ENCODE measurements at places on chromosomes 1 and 21.
A peak's percentile ranks its signal among the peaks of the same experiment; 100 is the strongest.

DNA sequence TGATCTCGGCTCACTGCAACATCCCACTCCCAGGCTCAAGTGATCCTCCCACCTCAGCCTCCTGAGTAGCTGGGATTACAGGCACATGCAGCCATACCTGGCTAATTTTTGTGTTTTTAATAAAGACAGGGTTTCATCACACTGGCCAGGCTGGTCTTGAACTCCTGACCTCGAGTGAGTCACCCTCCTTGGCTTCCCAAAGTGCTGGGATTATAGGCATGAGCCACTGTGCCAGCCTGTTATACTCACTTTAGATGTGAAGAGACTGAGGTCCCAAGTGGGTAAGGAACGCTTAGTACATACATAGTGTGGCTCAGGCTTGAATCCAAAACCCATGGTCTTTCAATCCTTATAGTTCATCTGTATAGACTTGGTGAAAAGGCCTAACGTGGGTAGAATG is 63.7 kb upstream of the EPS8L3 start:
- DNase-seq, result no peak

DNA sequence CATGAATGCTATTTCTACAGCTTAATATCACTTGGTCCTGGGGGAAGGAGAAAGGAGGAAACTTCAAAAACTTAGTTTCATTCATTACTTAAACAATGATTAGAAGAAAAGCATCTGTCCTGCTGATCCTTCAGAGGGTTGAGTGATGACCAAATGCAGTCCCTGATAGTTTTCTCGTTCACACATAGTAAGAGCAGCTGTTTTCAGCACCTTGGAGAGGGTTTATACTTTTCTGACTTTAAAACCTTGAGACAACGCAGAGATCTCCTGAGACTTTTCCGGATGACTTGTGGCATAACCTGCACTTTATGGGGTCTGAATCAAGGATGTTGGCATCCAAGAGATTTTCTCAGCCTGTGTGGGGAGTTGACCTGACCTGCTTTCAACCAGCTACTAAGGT is 94.0 kb upstream of the KCND3 start:
- DNase-seq, result no peak

- DNase-seq, result no peak
These were observed 90.0 kb downstream of the PAPPA2 start for GRCh38 chr1:176552999-176553398.

- DNase-seq, result no peak
These were observed 202.2 kb upstream of the MAP1LC3C start for GRCh38 chr1:242201090-242201489.

- DNase-seq, result no peak
These were observed 129.0 kb downstream of the LYPLAL1 start for GRCh38 chr1:219302697-219303096.

DNA sequence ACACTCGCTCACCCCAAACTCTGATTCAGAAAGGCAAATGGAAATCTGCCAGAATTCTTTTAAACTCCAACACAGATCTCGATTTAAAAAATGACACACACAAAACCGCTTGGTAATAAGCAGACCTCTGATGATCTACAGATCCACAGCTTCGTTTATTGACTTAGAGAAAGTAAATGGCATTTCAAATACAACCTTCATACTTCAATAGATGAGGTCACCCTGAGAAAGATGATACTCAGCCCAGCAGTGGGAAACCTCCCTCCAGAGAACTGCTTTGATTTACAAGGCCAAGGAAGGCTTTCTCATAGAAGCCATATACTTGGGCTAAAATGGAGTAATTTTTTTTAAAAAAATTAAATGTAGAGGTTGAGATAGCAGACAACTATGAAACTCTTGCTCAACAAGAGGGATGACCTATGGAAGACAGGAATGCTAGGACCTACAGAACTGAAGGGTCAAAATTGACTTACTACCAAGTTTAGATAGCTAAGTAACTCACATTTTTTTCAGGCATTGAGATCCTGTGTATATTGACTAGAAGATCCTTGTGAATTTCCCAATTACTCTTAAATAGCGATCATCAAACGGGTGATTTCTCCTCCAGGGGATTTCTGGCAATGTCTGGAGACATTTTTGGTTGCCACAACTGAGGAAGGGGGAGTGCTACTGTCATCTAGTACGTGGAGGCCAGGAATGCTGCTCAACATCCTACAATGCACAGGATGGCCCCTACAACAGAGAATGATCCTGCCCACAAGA is 143.9 kb downstream of the CLIC6 start:
- no peak for DNase-seq

GRCh38 chr1:236284291-236284721 is 2.5 kb upstream of the ERO1B start:
- no peak for DNase-seq

- DNase-seq, result peak; percentile 62
These were observed 12.5 kb downstream of the TRAF3IP3 start for GRCh38 chr1:209768354-209768774.

DNA sequence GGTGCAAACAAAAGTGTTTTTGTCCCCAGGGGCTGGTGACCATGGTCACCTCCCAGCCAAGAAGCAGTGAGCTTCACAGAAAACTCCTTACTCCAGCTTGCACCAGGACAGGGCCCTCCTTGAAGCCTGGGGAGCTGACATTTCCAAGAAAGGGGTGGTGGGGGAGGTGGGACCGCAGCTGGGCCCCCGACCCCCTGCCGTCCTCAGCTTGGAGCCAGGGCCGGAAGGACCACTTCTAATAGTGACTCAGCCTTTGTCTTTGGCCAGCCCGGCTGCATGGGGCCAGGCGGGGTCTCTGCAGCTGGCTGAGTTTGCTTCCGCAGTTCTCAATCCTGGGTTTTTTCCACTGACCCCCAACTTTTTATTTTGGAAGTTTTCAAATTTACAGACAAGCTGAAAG is 136.5 kb upstream of the POU3F1 start:
- no peak for DNase-seq

GRCh38 chr1:208177656-208178055 is 66.5 kb downstream of the PLXNA2 start:
- DNase-seq, result no peak

- no peak for DNase-seq
These were observed 23.1 kb upstream of the ATP6V1G3 start for GRCh38 chr1:198563583-198563982.

- DNase-seq, result no peak
These were observed 604 bp upstream of the NBPF3 start for GRCh38 chr1:21439345-21439720.

DNA sequence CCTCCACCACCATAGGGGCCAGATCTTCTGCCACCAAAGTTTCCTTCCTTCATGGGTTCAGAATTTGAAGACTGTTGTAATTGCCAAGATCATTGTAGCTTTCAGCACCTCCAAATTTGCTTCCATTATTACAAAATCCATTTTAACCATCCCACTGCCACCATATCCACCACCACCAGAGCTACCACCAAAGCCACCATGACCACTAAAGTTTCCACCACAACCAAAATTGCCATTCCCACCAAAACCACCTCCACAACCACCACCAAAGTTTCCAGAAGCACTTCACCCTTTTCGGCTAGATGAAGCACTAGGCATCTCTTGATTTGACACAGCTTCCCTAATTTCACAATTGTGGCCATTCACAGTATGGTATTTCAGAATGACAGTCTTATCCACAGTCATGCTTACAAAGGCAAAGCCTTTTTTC is 45.2 kb downstream of the SLC30A7 start:
- no peak for DNase-seq

- no peak for DNase-seq
These were observed 386.6 kb downstream of the PTBP2 start for GRCh38 chr1:97108179-97108578.

DNA sequence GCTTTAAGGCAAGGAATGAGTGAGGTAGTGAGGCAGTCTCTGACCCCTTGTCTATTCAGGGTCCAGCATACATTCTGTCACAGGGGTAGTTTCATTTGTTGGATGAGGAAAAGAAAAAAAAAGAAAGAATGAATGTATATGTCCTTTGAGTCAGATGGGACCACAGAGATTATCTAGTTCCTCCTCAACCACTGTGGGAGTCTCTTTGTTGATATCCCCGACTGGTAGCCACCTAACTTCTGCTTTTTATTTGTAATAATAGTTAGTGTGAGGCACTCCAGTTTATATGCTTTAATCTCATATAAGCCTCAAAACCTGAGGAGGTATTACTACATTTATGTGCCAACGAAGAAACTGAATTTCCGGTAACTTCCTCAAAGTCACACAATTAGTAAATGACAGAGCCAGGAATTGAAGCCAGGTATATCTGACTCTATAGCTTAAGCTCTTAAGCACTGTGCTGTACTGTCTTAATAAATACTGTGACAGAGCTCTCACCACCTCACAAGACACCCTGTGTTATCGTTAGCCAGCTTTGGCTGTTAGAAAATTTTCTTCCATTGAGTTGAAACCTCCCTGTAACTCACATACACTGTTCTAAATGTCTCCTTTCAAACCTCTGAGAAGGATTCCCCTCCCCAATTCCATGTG is 82.2 kb downstream of the MDM4 start:
- DNase-seq, result no peak

DNA sequence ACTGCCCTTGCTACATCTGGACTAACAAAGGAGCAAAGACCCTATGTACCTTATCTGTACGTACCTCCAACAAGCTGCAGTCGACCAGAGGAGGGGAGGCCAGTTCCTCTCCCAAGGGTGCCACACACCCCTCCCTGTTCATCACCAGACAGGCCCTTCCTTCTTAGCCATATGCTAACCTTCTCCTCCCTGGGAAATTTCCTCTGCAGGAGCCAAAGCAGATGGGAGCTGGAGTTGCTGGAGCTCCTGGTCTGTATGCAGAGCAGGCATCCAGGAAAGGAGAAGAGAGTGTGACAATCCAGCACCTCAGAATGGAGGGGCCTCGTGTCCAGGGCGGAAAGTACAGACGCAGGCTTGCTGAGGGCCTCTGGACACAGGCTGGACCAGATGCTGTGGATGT is 48.5 kb downstream of the C8B start:
- no peak for DNase-seq

GRCh38 chr1:983798-984475 is 2.0 kb upstream of the PERM1 start:
- peak; percentile 51 for DNase-seq

DNA sequence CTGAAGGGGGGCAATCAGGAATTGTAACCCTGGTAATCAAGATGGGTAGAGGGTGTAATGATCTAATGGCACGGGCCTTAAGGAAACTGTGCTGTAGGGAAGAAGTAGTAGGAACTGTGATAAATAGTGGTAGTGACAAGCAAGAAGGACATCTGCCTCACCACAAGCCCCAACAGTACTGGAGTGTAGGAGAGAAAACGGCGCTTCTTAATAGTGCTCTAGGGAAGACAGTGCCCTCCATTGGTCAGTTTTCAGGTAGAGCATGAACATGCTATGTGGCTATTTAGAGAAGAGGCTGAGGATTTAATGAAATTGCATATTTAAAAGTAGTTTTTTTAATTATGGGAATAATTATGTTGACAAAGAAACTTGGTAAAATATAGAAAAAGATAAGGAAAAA is 32.2 kb downstream of the SLC30A7 start:
- DNase-seq, result no peak

DNA sequence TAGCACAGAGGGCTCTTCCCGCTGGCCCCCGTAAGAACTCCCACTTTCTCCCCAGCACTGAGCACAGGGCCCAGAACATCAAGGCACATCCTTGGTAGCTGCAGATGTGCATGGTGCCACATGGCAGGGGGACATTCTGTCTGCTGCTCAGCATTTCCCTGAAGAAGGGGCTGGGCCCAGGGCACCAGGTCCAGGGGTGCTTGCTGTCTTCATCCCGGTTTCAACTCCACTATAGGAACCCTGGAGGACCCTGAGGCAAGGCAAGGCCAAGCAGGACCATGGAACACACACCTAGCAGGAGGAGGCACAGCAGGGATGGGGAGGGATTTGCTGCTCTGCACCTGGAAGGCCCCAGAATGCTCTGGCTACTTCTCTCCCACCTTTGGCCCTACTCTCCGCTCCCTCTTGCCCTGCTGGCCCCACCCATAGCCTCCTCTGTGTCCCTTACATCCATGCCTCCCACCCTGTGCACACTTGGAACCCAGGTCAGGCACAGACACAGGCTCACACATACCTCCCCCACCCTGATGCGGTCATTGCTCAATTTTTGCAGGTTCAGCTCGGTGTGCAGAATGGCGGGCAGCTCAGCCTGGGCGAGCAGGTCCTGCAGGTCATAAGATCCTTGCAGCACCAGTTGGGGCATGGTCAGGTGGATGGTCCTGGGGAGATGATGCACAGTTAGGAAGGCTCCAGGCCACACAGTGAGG is 10.1 kb downstream of the AGT start:
- no peak for DNase-seq

DNA sequence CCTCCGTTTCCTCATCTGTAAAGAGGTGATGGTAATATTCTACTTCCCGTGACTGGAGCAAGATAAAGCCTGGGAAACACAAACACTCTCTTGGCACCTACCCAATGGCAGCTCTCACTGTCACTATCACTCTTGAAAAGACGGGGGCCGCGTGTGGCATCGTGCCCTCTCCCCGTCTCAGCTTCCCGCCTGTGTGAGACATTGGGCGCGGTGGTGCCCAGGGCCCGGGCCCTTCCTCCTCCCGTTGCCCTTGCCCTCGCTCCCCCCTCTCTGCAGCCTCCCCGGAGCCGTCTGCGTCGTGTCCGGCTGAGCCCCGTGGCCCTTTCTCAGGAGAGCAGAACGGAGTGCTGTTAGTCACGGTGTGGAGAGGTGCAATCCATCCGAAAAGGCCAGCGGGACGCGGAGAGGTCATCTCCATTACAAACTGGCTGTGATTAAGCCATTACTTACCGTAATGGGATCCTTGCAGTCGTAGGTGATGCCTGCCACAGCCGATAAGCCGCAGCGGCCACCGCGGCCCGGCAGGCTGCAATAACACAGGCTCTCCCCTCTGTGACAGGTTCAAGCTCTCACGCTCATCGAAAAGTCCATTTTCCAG is 156.4 kb upstream of the ZC3H12A start:
- DNase-seq, result no peak

DNA sequence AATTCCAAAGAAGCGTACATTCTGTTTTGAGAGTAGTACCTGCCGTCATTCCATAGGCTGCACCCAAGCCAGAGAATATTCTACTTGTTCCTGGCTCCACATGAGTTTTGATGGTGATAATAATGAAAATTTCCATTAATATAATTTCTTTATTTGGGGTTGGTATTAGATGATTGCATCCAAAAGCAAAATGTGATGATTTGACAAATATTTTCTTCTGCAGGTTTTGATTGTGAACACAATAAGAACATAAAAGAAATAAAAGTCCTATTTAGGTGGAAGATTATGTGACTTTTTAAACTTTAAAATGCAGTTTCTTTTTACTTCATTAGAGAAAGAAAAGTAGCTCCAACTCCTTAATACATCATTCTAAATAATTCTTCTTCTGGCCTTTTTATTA is 284.8 kb upstream of the FMN2 start:
- no peak for DNase-seq

GRCh38 chr1:21365036-21365435 is 74.8 kb upstream of the ECE1 start:
- no peak for DNase-seq

- no peak for DNase-seq
These were observed 80.4 kb downstream of the MAN1A2 start for GRCh38 chr1:117447661-117448060.

DNA sequence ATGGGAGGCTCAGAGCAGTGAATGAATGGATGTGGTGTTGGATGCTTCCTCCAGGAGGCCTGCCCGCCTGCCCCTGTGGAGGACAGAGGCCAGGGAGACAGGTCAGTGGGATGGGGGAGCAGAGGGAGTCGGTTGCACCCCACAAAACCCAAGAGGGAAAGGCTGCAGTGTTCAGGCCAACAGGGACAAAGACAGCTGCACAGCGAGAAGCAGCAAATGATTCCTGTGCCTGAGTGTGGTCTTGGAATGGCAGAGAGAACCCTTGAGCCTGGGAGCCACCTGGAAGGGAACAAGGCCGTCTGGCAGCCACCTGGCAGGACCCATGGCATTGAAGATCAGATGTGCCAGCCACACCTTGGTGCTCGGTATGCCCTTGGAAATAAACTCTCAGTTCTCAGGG is 8.1 kb downstream of the TFF3 start:
- no peak for DNase-seq
